A549 treated with RU486 at 1 μM for 4 hours (cell line): ENCODE measurements at places on chromosomes 7 and 10. TPM values are rescaled to one million over a fixed set of nuclear protein-coding genes. Genes with fewer than 3 reads are reported as not detected.

The ZNF25 gene
- 1.0 to 2.2 TPM (median 2.0 TPM) in 5 replicates for total RNA-seq

The COX19 gene
- total RNA-seq = 5.6 to 6.0 TPM (median 5.8 TPM) in 5 replicates

The SPDYE6 gene
- total RNA-seq = not detected in 5 replicates

The LIPM gene
- total RNA-seq = not detected in 5 replicates

The PRSS37 gene
- not detected in 5 replicates for total RNA-seq

The SYCE1 gene
- total RNA-seq = not detected in 5 replicates

The PLOD3 gene
- 60.2 to 81.0 TPM (median 74.2 TPM) in 5 replicates for total RNA-seq

The CALML3 gene
- total RNA-seq = not detected in 5 replicates
